T-helper 17 cell (primary cell): ENCODE measurements at places on chromosomes 2 and 18.

- no peak for DNase-seq
Observed at GRCh38 chr2:158695305-158695704, 99.8 kb upstream of the DAPL1 start.

GRCh38 chr2:102350137-102350793, 5.3 kb upstream of the IL18R1 start:
- no peak for DNase-seq

DNA sequence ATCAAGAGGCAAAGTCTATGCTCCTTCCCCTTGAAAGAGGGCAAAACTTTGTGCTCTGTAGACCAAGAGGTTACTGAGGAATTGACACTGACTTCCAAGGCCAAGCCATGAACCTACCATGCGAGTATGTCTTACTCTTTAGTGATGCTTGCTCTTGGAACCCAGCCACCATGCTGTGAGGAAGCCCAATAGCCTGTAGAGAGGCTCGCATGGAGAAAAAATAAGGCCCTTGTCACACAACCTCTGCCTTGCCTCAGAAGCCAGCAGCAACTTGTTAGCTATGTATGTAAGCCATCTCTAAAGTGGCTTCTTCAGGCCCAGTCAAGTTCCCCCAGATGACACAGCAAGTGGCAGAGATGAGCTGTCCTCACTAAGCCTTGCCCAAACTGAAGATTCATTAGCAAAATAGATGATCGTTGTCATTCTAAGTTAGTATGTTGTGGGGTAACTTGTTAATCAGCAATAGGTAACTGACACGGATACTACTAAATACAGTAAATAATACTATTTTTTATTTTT, 66.1 kb upstream of the RGPD5 start:
- no peak for DNase-seq

GRCh38 chr2:227118353-227118752, 45.7 kb downstream of the COL4A4 start:
- no peak for DNase-seq

GRCh38 chr2:61557381-61557780, 19.2 kb upstream of the XPO1 start:
- DNase-seq: no peak

GRCh38 chr2:189560273-189560586, 20.4 kb downstream of the SLC40A1 start:
- no peak for DNase-seq

DNA sequence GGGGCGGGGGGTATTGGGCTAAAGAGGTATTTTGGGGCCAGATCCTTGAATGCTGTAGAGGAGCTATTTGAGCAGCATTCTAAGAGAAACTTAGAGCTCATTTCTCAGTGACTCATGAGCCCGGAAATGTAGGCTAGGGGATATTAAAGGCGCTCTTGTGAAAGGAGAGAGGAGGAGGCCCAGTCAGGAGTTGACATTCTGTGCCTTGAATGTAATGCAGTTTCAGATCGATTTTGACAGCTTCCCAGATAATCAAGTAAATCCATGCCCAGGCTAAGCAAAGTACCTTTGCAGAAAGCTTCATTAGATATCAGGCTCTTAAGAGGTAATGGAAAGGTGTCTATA, 1.5 kb downstream of the CAB39 start:
- no peak for DNase-seq

DNA sequence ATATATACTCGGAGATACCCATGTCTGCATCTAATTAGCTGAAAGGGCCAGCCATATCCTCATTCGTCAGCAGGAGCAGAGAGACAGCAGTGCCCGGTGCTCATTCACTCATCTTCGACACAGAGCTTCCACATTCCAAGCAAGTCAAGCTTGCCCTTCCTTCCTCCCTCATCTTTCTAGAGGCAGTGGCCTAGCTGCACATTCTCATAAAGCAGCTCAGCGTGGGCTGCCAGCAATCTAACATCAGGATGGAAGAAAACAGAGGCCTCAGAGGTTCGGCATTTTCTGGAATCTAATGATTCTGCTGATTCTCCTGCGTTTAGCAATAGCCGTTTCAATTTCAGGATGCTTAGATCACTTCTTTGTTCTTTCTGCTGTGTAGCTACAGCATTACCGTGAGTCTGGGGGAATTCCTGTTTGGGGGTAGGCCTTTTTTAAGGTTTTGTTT, 68.8 kb downstream of the CLHC1 start:
- no peak for DNase-seq

DNA sequence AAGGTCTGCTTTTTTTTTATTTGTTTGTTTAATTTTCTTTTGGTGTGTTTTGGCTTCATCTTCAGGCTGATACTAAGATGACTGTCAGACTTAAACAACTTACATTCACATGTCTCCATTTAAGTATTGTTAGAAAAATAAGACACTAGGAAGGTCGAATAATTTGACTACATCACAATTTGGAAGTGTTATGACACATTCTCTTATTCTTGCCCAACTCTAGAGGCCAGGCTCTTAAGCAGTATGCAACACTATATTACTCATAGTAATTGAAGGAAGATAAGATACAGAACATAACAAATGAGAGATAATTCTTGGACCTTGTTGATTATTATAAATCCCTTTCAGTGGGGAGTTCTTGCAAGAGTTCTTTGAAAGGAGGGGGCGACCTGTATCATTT, 295.3 kb upstream of the COL3A1 start:
- DNase-seq: no peak

DNA sequence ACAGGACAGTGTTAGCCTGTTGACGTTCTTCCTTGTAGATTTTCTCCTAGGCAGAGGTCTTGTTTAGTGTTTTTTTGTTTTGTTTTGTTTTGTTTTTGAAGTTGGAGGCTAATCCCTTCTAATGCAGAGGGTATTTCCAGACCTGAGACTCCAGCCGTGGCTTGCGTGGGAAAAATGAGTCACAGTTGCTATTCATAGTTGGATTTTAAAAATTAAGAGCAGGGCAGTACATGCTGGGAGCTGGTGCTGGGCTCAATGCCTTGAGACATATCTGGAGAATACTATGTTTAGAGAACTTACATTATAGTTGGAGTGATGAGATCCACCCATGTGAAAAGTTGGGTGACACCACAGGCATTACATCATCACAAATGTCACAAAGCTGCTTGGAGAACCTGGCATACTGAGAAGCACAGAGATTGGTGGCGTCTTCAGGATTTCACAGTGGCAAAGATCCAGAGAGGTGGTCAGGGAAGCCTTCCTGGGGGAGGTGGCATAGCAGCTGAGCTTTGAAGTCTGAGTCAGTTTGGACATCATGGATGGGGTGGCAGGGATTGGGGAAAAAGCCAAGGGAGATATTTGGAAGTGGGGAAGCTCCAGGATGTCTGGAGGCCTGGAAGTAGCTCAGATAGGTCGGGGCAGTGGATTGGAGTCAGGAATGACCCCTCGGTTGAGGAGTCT, 249.4 kb downstream of the LOXHD1 start:
- DNase-seq: no peak

GRCh38 chr18:32767400-32767799, 5.4 kb downstream of the KLHL14 start:
- no peak for DNase-seq

- no peak for DNase-seq
Observed at GRCh38 chr18:7454429-7454828, 112.7 kb upstream of the PTPRM start.

DNA sequence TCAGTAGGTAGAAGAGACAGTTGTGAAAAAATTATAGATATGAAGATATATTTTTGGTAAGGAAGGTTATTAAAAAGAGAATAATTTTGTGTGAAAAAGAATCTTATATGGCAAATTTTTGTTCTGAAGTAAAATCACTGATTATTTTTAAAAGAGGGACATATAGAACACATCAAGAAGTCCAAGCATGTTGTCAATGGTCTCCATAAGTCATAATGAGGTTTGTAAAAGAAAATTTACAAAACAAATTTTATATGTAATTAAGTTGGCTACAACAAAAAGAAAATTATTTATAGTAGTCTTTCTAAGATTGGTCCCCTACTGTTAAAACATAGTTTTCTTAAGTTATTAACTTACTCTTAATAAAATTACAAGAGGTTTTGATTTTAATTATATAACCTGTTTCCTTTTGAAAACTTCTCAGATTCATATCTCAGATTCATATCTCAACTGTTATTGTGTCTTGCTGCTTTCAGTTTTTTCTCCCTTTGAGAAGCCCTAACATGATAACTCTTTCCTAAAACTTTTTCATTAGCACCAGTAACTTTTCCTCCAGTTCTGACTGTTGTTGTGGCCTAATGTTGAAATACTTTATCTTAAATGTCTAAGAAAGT, 81.2 kb downstream of the SH3YL1 start:
- DNase-seq: no peak

- no peak for DNase-seq
Observed at GRCh38 chr2:236293241-236293810, 29.1 kb upstream of the ASB18 start.

DNA sequence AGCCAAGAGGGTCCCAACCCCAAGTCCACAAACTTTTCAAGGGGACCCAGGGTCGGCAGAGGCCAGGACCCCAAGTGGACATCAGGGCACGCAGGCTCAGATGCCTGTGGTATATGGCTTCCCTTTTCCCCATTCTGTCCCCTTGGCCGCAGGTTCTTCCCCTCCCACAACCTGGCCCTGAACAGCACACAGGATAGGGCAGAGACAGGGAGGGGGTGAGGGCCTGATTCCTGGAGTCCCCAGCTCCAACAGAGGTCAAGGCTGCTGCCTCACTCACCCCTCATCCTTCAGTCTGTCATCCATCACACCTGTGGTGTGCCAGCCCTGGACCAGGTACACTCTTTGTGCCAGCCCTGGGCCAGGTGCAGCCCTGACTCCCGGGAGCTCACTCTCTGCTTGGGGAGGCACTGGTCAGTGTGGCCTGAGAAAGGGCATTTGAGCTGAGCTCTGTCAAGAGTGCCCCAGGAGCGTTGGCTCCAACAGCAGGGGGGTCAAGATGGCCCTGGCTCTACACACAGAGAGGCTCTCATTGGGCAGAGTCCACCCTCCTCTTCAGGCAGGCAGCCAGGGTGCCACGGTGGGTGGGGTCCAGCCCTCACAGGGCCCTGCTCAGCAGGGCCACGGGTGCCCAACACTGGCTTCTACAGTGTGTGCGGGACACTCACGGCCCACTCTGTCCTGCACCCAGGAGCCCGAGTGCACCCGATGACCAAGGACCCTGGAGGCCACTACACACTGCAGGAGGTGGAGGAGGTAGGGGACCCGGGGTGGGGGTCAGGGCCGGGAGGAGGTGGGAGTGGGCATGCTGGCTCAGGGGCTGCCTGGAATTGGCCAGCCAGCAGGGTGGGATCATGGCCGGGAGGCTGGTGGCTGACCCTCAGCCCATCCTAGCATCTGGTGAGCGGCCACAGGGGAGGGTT, 1.6 kb downstream of the AGXT start:
- no peak for DNase-seq

DNA sequence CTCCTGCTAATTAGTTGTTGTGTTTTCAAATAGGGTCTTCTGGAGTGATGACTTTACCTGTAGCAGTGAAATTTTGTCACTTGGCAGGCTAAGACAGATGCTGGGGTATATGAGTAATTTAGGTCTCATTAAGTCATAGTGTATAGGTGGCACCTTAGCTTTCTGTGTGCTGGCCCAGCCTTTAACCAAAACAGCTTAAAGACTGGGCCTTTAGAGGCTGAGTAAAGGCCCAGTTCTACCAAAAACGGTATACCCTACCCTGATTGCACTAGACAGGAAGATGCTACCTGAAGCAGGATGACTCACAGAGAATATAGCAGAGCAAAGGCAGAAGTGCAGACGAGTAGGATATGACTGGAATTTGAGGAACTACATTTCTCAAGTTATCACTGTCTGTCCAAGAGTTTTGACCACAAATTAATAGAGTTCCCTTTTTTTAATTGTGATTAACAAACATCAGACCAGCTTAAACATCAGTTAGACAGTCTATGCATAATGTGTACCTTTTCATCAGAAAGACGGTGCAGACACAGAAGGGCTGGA, 337.9 kb upstream of the SALL3 start:
- DNase-seq: no peak

DNA sequence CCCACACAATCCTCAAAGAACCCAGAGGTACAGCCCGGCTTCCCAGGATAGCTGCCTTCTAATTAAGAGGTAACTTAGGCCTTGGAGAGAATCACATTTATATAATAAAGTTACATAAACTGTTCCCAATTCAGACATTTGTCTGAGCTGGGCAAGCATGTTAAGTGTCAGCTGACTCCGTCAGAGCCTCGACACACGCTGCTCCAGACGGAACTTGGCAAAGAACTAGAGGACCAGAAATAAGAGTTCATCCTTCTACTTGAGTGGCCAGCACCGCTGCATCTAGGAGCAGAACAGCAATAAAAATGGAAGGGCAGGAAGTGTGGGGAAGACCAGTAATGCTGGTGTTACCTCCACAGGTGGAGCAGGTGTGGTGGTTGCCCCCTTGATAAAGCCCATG, 80.5 kb downstream of the MYO5B start:
- DNase-seq: no peak

DNA sequence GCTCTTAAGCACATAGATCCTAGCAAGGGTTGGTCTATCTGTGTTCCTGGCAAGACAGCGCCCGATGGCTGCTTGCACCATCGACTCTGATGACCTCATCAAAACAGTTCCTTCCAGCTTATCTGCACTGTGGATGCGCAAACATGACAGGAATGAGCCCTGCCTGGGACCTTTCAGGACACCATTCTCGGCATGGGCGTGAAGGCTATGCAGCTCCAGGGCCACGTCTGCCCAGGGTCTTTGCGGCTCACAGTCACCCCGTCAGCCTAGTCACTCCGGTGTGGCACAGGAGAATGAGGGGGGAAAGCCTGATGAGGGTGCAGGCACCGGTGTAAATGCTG, 147.8 kb upstream of the TWIST2 start:
- no peak for DNase-seq
